ENCODE measurements at places on chromosomes 2 and 18.

DNA sequence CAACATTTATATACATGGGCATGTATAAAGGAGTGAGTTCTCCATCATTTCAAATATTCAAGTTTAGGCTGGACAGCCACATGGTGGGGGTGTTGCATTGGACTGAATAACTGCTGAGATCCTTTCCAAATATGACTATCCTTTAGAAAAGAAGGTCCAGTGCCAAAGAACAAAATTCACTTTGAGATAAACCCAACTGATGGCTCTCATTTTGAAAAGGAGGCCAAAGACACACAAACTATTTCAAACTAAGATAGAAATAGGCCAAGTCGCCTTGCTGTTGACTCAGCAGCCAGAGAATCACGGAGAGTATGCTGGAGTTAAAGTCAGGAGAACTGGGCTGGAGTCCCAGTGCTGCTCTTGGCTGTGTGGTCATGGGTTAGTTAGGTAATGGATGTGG lies 204.5 kb upstream of the LRATD1 start:
- no peak for DNase-seq

DNA sequence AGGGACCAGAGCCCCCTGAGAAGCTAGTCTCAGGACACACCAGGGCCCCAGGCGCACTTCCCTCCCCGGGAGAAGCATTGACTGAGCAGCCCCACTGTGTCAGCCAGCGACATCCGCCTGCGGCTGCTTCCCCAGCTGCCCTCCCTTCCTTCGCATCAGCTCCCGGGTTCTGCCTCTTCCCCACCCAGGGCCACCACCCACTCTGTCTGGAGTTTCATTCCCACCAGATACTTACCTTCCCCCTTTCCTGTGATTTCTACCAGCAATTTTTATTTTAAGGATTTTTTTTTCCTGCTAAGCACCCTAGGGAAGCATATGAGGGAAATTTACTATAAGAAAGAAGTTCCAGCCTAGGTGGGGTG lies 99.2 kb downstream of the SMAD7 start:
- no peak for DNase-seq

GRCh38 chr2:176652300-176653182 lies 383.3 kb downstream of the MTX2 start:
- DNase-seq = peak; percentile 20

DNA sequence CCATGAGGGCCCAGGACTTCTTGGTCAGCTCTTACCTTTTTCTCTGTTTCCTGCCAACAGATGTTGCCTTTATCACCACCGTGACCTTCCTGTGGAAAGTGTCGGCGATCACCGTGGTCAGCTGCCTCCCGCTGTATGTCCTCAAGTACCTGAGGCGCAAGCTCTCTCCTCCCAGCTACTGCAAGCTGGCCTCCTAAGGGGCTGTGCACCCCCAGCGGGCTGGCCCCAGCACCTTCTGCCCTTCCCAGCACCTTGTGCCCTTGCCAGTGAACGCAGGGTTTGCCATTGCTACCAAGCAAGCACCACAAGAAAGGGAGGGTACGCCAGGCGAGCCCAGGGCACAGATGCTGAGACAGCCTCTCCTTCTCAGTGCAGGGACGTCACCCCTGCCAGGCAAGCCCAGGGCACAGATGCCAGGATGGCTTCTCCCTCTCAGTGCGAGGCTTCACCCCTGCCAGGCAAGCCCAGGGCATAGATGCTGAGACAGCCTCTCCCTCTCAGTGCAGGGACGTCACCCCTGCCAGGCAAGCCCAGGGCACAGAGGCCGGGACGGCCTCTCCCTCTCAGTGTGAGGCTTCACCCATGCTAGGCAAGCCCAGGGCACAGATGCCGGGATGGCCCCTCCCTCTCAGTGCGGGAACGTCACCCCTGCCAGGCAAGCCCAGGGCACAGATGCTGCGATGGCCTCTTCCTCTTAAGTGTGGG lies 18.4 kb upstream of the NFATC1 start:
- DNase-seq = no peak

DNA sequence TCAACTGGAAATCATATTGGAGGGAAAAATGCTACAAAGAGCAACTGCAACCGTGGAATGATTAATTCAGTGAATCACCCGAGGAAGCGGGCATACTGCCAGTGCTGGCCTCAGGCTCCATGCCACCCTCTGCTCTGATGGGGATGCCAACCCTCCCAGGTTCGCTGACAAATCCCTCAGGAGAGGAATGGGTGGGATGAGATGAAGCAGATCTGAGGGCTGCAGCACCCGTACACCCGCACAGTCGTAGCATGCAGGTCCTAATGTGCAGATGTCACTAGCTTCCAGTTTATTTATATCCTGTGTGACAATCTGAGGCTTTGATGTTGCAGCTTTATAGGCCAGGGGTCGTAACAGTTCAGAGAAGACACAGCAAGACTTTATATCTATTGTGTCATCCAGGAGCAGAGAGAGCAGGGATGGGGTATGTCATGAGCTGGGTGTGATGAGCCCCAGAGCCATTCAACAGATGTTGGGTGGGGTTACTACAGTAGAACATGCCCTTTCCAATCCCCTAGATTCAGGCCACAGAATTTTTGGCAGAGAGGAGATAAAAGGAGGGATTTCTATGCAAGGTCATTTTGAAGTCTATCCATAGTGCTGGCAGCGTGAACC lies 44.6 kb downstream of the DPP4 start:
- no peak for DNase-seq

- DNase-seq = no peak
These were observed 382.2 kb upstream of the TRIB2 start for GRCh38 chr2:12334412-12334966.

DNA sequence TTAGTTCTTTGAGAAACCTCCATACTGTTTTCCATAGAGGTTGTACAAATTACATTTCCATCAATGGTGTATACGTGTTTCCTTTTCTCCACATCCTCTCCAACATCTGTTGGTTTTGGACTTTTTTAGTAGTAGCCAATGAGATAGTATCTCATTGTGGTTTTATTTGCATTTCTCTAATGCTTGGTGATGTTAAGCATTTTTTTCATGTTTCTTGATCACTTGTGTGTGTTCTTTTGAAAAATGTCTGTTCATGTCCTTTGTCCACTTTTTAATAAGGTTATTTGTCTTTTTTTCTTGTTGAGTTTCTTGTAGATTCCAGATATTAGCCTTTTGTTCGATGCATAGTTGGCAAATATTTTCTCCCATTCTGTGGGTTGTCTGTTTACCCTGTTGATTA lies 392.3 kb upstream of the ZEB2 start:
- no peak for DNase-seq

- DNase-seq = no peak
These were observed 737.2 kb upstream of the HS6ST1 start for GRCh38 chr2:129055824-129056223.

GRCh38 chr2:16109821-16110310 lies 169.5 kb downstream of the MYCN start:
- DNase-seq = no peak

- DNase-seq = no peak
These were observed 9.9 kb downstream of the SNRPG start for GRCh38 chr2:70283500-70284191.

DNA sequence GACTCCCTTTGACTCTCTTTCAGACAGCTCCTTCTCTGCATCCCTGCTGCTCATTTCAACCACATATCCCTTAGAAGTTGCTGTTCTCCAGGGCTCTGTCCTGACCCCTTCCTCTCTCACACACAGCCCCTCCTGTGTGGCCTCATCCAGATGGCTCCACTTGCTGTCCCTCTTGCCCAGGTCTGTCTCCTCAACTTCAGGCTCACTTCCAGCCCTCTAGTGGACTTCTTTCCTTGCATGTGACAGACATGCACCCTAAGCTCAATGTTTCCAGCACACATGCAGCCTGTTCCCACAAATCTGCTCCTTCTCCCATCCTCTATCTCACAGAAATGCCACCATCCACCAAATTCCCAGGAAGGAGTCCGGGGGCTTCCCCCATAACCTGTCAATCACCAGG lies 9.0 kb upstream of the MRPL19 start:
- DNase-seq = no peak

GRCh38 chr2:64630752-64631151 lies 23.0 kb downstream of the SERTAD2 start:
- no peak for DNase-seq

GRCh38 chr2:239927424-239927981 lies 97.6 kb downstream of the NDUFA10 start:
- no peak for DNase-seq

DNA sequence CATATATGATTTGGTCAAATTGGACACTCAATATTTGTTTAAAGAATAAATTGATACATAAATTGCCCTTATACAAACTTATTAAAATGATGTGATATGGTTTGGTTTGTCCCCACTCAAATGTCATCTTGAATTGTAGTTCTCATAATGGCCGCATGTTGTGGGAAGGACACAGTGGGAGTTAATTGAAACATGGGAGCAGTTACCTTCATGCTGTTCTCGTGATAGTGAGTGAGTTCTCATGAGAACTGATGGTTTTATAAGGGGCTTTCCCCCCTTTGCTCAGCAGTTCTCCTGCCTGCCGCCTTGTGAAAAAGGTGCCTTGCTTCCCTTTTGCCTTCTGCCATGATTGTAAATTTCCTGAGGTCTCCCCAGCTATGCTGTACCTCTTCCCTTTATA lies 34.0 kb upstream of the SLC8A1 start:
- no peak for DNase-seq

DNA sequence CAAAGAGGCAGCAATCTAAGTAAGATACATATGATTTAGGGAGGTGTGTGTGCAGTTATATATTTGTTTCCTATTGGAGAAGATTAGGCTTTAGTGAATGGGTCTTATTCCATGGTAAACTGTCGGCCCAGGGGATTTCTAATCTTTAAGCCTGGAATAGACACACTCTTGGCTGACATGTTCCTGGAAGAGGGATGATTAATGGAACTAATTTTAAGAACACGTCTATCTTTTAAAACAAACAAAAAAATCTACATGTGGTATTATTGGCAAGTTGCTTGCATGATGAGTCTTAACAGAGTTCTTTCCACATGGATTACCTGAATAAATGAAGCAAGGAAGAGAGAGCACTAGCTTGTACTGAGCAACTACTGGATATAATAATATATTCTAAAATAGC lies 114.2 kb upstream of the NT5C1B start:
- DNase-seq = no peak

DNA sequence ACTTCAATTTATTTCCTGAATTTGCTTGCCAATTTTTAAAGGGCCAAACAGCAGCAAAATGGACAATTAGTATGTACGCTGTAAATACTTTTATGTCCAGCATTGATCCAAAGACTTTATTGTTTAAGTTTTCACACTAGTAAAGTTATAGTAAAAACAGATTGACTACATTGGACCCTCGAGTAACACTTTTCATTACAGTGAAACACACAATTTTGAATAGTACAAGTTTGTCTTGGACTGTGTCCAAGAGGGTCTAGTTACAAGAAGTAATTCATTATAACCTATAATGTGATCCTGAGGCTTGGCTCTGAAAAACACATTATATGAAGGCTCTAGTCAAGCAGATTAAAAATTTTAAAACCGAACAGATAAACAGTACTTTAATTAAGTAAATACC lies 11.4 kb upstream of the RBBP8 start:
- DNase-seq = no peak

DNA sequence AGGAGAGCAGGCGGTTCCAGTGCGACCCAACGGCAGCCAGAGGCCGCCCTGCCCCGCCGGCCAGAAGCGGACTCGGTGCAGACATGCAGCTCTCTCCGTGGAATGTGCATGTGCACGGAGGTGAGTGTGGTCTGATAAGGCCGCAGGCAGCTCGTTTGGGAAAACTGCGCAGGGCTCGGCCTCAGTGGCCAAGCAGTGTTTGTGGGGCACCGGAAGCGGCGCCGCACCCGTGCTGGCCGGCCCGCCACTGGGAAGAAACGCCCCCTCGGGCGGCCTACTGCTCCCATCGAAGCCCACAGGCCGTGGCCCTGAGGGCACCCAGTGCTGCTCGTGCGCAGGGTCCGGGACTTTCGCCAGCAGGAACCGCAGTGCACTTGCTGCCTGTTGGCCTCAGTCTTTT lies 25.2 kb downstream of the PRELID3A start:
- no peak for DNase-seq

DNA sequence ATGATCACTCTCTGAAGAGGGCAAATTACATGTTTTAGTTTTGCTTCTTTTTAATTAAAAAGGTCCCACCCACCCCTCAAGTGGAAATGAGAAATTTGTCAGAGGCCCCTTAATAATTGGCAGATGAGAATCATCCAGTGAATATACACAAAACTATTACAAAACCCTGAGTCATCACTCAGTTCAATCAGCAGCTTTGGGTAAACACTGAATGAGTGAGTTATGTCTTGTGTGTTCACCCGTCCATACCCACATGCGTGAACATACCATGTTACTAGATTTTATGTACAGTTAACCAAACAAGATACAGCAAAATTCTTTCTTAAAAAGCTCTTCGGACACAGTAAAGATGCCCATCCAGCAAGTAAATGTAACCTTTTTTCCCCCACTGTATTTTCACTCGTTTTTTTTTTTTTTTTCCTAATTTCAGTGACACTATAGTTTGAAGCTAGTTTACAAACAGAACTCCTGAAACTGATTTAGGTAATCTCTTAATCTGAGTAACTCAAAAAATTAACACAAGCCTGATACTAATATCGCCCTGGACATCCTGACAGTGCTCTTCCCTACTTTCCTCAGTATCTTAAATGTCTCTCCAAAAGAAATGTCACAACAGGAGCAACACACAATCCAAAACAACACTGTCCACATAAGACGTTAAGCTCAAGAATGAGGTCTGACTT lies 1.4 kb downstream of the PSME4 start:
- no peak for DNase-seq

DNA sequence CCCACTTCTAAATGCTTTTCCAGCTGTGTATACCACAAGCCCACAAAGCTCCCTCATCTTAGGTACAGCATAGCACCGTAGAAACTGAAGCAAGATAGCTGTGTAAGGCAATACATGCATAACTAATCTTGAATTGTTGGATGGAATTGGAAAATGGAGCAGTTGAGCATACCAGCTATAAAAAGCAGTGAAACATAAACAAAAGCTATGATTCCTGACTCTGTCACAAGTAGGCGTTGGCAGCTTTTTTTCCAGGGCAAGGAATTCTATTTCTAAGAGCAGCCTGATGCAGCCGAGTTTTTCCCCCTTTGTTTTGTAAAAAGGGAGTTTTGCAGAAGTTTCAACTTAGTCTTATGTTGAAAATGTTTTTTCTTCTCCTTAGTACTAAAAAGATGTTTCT lies 32.4 kb downstream of the MOGAT1 start:
- no peak for DNase-seq
